ENCODE measurements at places on chromosomes 12 and 14.

- no peak for DNase-seq
Measured at GRCh38 chr14:91027561-91027960, 32.9 kb downstream of the RPS6KA5 start.

GRCh38 chr12:29702972-29703371 is 80.8 kb downstream of the TMTC1 start:
- no peak for DNase-seq

- no peak for DNase-seq
Measured at GRCh38 chr12:52178984-52179383, 12.8 kb downstream of the KRT80 start.

- DNase-seq = no peak
Measured at GRCh38 chr12:58588770-58589169, 331.5 kb downstream of the LRIG3 start.

DNA sequence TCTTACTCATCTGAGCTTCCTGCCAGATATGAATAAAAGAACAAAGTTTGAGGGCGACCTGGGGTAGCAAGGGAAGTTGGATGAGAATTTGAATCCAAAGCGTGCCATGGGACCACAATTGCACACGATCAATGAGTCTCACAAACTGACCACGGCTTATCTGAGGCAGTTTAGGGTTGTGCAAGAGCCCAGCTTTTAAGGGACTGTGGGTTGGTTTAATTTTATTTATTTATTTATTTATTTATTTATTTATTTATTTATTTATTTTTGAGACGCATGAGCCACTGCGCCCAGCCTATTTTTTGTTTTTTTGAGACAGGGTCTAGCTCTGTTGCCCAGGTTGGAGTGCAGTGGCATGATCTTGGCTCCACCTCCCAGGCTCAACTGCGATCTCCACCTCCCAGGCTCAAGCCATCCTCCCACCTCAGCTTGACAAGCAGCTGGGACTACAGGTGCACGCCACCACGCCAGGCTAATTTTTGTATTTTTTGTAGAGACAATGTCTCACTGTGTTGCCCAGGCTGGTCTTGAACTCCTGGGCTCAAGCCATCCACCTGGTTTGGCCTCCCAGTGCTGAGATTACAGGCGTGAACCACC is 1.1 kb downstream of the AMDHD1 start:
- no peak for DNase-seq

DNA sequence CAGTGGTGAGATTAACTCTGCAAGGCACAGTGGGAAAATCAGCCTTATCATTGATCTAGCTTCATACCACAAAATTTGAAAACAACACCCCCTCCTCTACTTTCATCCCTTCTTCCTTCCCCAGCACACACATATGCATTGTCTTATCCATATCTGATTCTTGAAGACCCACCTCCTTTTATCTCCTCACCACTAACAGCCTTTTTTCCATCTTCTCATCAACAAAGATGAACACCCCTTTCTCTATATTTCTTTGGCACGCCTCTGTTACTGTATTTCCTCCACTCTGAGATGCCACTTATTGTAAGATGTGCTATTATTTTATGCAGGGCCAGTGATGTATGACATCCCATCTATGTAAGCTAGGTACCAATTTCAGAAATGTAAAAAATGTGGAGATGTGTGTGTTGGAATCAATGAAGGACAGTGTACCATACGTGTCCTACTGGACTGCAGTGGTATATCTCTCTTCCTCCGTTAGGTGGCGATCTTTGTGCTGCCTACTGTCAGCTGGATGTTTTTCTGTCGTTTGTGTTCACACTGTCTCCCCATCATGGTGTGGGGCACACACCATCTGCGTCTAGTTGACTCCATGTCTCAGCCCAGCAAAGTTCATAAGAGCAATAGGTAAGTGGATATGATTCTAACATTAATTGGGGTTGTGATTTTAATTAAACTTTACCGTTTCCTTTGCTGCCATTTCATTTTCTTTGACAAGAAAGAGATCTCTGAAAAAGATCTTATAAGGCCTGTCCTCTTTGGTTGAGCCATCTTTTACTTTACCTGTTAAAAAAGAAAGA is 24.0 kb downstream of the CCDC38 start:
- DNase-seq = no peak

- no peak for DNase-seq
Measured at GRCh38 chr12:55789893-55790292, 27.6 kb downstream of the SARNP start.

GRCh38 chr12:32118806-32119205 is 12.2 kb downstream of the BICD1 start:
- no peak for DNase-seq

- DNase-seq = no peak
Measured at GRCh38 chr14:85129921-85130320, 400.0 kb upstream of the FLRT2 start.

- DNase-seq = no peak
Measured at GRCh38 chr12:121217761-121218160, 7.8 kb downstream of the P2RX4 start.

Measured in stimulated activated CD8-positive, alpha-beta memory T cell treated with anti-CD3 and anti-CD28 coated beads, Interleukin-7, amount 100 ng/mL, for 1 hour (primary cell).